Spinal cord (tissue), 10 donors: ENCODE measurements at places on chromosomes 3 and 15.

- no peak for DNase-seq
Measured at GRCh38 chr15:74400313-74400860, 32.9 kb upstream of the CYP11A1 start.

DNA sequence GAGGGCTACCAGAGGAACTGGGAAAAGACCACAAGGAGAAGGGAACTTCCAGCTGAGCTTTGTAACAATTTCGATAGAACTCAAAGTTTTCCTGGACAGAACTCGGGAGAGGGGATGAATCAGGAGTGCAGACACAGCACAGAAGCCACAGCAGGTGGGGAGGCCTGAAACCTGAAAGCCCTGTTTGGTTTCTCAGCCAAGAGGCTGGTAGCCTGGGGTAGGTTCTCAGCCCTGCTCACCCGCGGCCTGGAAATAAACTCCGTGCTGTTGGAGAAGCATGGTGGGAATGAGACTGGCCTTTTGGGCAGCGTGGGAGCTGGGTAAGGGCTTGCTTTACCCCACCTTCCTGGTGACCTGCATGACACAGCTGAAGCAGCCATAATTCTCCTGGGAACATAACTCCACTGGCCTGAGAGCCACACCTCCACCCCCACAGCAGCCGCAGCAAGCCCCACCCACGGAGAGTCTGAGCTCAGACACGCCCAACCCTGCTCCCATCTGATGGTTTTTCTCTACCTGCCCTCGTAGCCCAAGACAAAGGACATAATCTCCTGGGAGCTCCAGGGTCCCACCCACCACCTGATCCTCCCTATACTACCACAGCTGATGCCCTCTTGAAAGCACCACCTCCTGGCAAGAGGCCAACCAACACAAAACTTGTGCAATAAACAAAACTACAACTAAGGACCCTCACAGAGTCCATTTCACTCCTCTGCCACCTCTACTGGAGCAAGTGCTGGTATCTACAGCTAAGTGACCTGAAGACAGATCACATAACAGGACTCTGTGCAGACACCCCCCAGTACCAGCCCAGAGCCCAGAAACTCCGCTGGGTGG, 52.5 kb upstream of the CHRM5 start:
- no peak for DNase-seq

GRCh38 chr3:145857956-145858355, 303.0 kb downstream of the PLOD2 start:
- DNase-seq, result no peak

GRCh38 chr15:65862682-65863081, 6.6 kb upstream of the RAB11A start:
- DNase-seq, result no peak

GRCh38 chr15:89472785-89473256, 23.6 kb downstream of the RHCG start:
- DNase-seq, result peak; percentile 92

DNA sequence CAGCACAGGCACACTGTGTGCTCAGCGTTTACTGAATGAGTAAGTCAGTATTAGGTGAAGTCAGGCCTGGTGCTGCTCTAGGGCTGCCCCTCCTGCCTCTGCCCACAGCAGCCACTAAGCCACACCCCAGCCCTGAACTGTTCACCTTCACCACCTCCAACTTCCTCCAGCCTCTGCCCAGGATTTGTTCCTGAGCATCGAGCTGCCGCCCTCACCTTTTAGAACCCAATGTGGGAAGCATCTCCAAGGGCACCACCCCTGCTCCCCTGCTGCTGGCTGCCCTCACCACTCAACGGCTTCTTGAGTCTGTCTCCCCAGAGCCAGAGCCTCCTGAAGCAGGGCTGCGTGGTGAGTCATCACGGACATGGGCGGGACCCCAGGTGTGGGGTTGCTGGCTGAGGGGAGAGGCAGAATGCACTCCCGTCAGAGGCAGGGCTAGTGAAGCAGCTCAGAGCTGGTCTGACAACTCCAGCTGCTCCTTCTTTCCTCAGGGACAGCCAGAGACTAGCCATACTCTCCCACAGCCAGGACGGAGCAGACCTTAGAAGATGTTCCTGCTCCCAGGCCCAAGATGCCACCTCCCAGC, 5.8 kb downstream of the HYAL2 start:
- no peak for DNase-seq

DNA sequence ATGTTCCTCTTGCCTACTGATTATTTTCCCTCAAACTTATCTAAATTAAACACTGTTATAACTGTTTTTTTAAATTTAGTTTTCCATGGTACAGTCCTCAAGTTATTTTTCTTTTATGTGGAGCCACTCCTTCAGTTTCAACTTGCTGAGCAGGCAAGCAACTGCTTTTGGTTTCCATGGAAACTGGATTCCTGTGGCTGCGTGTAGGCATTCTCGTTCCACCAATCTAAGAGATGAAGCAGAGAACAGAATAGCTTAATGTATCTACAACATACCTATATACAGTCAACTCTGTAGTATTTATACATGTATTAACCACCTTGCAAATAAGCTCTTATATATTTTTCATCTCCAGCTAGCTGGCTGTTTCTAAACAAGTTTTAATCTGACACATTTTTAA, 25.8 kb upstream of the ANXA2 start:
- DNase-seq, result peak; percentile 38
